ENCODE measurements at places on chromosomes 13 and 19.
A peak's percentile ranks its signal among the peaks of the same experiment; 100 is the strongest.

DNA sequence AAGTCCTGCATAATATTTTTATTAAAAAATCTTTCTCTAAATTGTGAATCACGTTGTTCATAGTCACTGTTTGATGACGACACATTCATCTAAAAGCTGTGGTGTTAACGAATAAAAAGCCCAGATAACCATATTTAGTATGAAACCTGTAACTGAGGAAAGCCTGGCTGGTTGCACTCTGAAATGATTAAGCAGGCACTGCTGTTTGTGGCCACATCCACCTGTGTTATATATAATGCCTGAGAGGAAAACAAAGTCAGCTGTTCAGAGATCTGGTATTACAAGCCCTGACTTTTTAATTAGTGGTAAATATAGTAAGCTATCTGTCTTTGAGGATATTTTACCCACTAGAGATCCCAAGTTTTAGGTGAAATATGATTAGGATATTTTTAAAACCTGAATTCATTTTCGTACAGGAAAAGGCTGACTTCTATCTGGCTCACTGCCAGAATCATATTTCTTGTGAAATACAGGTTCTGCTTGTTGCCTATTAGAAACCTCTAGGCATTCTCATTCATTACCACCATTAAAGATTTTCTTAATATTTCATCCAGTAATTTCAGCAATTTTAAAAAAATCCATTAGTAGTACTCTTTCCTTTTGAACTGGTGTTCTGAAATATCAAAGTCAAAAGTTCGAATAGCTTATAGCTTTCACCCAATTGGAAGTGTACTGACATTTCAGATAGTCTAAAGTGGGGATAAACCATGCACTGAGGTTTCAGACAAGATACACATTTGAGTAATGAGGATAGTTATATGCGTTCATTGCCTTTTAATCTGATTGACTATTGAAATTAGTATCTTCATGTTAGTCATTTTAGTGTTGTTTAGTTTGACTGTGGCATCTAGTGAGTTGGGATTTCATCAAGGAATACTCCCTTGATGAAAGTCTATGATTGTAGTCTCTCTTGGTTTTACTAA is 79.7 kb downstream of the LMO7 start:
- DNase-seq, result no peak

DNA sequence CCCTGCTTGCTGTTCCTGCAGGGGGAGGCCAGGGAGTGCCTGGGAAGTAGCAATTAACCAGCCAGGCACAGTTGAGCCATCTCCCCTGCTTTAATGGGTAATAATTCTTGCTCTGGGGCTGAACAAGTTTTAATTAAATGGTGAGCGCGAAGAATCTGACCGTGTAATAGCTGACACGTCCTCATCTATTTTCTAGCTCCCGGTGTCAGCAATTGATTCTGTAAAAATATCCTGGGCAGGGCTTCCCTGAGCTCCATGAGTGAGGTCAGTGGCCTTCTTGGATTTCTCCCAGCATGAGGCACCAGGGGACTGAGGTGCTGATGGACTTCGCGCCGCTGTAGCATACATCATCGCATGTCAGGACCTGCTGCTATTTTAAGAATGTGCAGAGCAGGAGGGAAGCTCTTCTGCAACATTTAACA is 26.9 kb downstream of the SIPA1L3 start:
- DNase-seq, result no peak

DNA sequence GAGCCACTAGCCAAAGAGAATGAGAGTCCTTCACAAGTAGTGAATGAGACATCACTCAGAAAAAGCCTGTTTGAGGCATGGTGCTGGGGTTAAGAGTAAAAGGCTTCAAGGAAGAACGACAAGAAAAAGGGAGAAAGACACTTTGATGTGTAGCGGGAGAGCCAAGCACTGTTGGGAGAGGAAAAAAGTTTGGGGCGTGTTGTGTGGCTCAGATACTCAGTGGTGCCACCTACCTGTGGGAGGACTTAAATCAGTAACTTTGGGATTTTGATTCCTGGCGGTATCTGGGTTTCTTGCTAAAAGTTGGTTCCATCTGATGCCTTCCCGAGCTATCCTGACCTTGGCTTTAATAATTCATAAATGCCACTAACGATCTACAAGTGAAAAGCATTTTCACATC is 12.3 kb downstream of the ELSPBP1 start:
- DNase-seq, result no peak

DNA sequence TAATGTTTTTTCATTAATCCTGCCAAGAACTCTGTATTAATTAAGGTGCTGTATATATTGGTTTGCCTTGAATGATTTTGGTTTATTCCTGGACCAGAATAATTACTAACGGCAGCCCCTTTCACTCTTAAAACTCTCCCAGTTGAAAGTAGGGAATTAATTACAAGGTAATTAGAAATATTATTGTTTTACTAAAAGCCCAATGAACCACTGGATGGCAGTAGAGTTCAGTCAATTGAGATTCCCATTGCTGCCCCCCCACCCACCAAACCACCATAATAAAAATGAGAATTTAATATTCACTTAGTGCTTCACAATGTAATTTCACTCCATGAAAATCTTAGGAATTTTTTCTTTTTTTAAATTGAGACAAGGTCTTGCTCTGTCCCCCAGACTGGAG is 13.7 kb downstream of the WBP4 start:
- peak; percentile 56 for DNase-seq

DNA sequence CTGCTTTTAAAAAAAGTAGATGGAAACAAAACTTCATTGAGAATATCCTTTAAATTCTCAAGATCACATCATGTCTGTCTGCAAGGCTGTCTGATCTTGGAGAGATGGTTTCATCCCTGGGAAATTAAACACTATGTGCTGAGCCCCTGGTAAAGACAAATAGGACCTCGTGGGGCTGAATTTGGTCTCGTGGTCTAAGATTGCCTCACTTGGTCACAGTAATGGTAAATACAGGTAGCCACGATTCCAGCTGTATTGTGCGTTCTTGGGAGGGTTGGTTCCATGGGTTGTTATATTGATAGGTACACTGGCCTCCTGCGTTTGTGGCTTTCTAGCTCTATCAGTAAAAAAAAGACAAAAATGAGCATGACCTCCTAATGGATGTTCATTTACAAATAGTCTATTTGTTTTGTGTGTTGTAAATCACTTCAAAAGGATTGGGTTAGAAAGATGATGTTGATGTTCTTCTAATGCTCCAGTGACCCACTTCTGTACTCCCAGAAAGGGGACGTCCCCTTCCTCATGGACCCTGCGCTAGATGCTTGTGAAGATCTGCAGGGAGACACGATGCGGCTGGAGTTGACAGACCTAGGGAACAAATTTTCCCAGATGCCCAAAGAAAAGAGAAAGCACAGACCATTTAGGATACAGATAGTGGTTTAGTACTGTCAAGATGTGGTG is 1.8 kb downstream of the CEBPG start:
- DNase-seq, result no peak

- peak; percentile 54 for DNase-seq
Observed at GRCh38 chr19:50325310-50326100, 3.7 kb downstream of the KCNC3 start.

DNA sequence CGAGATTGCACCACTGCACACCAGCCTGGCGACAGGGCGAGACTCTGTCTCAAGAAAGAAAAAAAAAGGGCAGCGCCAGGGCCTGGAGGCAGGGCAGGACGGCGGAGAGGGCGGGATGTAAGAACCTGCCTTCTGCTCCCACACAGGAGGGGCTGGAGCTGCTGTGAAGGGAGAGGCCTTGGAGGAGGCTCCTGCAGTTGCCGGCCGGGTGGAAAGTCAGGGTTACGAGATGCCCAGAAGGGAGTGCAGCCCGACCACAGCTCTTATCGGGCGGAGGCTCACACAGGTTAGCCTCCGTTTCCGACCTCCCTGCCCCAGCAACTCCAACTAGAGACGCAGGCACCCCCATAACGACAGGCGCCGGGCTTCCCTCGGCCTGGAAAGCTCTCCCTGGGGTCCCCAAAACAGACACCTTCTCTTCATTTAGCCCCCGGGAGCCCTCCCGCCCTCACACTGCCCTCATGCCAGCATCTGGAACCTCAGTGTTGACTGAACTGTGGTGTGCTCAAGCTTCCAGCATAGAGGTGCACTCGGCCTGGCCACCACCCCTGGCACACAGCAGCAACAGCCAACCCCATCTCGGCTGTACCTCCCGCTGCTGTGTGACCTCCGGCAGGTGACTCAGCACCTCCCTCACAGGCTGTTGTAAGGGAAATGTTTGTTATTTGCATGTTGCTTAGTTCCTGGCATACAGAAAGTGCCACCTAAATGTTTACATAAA is 1.4 kb downstream of the PLPP2 start:
- DNase-seq, result no peak

GRCh38 chr19:49685845-49686332 is 3.5 kb upstream of the ADM5 start:
- DNase-seq, result no peak

GRCh38 chr13:19573120-19573716 is 11.9 kb upstream of the TPTE2 start:
- DNase-seq, result no peak

GRCh38 chr19:55013596-55013995 is 24.5 kb downstream of the GP6 start:
- DNase-seq, result no peak
